ENCODE measurements at places on chromosomes 1 and 21. TPM values are rescaled to one million over a fixed set of nuclear protein-coding genes. Genes with fewer than 3 reads are reported as not detected.

OR6N1 gene
- polyA plus RNA-seq: not detected

- DNase-seq: peak; percentile 49
These were observed 90.7 kb downstream of the MRPL37 start for GRCh38 chr1:54290506-54291184.

CYYR1 gene
- 3.0 TPM for polyA plus RNA-seq

TCHHL1 gene
- not detected for polyA plus RNA-seq

- DNase-seq: peak; percentile 33
These were observed 37.2 kb downstream of the MRAP start for GRCh38 chr21:32335601-32336575.

GRCh38 chr1:93841771-93842170 lies 37.2 kb downstream of the DNTTIP2 start:
- DNase-seq: no peak

OR2L2 gene
- polyA plus RNA-seq: not detected

IVL gene
- polyA plus RNA-seq: not detected

GRCh38 chr1:63005812-63006211 lies 221.9 kb downstream of the ATG4C start:
- no peak for DNase-seq

DNA sequence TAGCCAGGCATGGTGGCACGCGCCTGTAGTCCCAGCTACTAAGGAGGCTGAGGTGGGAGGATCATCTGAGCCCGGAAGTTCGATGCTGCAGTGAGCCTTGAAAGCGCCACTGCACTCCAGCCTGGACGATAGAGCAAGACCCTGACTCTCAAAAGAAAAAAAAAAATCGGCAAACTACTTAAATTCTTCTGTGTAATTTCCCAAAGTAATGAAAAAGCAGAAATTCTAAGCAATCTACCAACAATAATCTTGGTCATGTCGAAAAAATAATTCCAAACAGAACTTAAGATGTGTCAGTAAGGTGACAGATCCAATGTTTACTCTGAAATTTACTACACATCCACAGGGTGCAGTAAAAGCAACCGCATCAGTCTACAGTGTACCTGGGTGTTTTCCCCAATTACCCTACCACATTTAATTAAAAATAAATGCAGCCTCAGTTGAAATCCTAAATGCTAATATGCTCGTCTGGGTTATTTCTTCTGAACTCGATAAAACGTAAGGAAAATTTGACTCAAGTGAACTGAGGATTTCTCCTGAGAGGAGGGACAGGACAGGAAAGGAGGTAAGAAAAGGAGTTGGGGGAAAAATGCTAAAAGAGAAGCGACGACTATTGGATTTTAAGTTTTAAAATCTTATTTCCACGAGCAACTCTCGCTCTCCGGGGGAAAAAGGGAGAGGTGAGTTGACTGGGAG lies 801 bp downstream of the EPRS1 start:
- DNase-seq: peak; percentile 12

DNA sequence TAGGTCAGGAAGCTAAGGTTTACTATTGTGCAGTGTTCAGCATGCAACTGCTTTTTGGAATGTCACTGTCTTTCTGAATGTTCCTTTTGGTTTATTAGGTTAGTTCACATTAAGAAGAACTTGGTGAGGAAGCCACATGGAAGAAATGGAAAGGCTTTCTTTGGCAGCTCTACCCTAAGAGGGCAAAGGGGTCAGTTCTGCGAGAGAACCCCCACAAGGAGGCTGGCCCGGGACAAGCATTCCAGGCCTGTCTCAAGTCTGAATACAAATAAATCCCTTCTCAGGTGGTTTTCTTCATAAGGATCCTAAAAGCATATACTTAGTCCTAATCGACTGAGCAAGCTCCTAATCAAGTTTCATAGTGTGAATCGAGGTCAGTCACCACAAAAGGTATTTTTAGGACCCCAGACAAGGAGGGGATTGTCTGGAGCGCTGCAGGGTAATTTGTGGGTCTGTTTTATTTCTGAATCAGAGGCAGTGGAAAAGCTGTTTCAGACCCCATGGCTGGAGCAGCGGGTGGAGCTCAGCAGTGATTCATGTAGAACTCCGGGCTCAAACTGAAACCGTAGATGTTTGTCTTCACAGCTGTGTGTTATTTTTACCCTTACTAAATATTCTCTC lies 63.3 kb downstream of the ERG start:
- DNase-seq: no peak

Data from brain (organoid and tissue), 16 donors.